Activated CD4-positive, alpha-beta memory T cell treated with anti-CD3 and anti-CD28 coated beads for 36 hours (primary cell): ENCODE measurements at places on chromosomes 2 and 18. TPM values are rescaled to one million over a fixed set of nuclear protein-coding genes. Genes with fewer than 3 reads are reported as not detected.

DNA sequence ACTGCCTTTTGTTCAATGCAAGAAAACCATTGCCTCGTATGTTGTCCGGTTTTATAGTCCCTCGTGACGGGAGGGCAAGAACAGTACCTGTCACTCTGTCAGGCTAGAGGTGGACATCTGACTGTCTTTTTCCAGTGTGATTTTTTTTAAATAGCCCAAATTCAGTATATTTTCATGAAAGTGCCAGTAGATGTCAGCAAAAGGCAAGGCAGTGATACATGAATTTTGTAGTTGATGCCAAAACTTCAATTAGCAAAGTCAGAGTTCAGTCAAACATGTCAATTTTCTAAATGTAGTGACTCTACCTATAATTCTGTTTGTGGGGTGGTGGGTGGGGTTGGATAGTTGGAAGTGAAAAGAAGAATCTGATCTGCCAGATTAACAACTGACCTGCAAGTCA is 296.0 kb upstream of the MC4R start:
- H3K36me3 ChIP-seq: no peaks in the 10 kb centered on the region
- H3K4me1 ChIP-seq: no peaks in the 10 kb centered on the region
- DNase-seq: no peak

- no peaks in the 10 kb centered on the region for H3K4me1 ChIP-seq
- peaks cover 24% of the 10 kb centered on the region for H3K27me3 ChIP-seq
- no peak overlapping the region for H3K4me3 ChIP-seq
- no peak for DNase-seq
Observed at GRCh38 chr2:174280596-174280995, 32.3 kb upstream of the OLA1 start.

PSMA8 gene
- total RNA-seq: 1.3 TPM

CYP1B1 gene
- 3.3 TPM for total RNA-seq

DYSF gene
- not detected for total RNA-seq

APOB gene
- total RNA-seq: not detected

OXER1 gene
- total RNA-seq: not detected

DNA sequence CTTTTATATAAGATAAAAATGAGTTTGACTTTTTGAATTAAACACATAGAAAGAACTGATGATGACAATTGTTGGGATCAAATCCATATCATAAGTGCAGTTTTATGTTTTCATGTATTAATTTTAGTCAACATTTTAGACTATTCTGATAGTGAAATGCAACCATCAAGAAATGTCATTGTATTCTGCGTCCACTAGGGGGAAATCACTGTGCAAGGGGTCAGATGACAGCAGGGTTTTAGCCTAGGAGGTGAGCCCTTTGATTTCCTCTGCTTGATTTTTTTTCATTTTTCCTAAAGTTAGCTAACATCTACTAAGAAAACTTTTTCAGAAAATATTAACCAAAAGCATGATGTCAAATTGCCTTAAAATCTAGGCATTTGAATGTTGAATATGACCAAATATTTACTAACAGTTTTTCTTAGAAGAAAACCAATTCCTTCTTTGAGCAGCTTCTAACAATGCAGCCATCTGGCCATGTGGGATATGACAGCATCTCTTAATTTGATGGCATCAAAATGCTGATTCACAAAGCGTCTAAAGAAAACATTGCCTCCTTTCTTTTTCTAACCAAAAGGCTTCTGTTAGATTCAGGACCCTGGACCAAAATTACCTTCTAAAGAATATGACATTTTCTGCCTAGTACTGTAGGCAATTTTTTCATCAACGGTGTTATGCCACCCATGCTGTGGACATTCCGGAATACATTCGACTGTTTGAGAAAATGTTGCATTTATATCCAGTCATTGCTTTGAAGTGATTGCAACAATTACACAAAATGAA is 141.5 kb downstream of the SPHKAP start:
- H3K4me1 ChIP-seq: no peaks in the 10 kb centered on the region
- no peak overlapping the region for H3K27ac ChIP-seq
- H3K4me3 ChIP-seq: no peak overlapping the region
- no peaks in the 10 kb centered on the region for H3K36me3 ChIP-seq
- no peaks in the 10 kb centered on the region for H3K27me3 ChIP-seq

DNA sequence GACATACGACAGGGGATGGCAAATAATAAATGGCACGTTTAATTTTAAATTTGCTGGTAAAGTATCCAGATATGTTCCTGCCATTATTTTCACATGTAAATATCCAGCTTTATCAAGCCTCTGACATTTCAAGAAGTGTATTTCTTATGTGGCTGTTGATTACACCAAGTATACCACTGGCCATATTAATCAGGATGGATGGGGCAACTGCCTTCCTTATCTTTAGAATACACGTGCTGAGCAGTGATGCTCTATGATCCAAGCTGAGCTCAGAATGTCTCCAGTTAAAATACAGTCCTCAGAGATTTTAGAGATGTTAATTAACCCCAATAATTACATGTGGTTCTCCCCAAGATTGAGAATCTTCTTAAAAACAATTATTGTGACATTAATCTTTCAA is 38.3 kb upstream of the RAPGEF4 start:
- H3K4me1 ChIP-seq: peaks cover 29% of the 10 kb centered on the region
- H3K4me3 ChIP-seq: no peak overlapping the region
- H3K27me3 ChIP-seq: no peaks in the 10 kb centered on the region
- DNase-seq: no peak
- no peak overlapping the region for H3K27ac ChIP-seq

- no peak for DNase-seq
- H3K4me3 ChIP-seq: no peak overlapping the region
- H3K27ac ChIP-seq: no peak overlapping the region
- peaks cover 16% of the 10 kb centered on the region for H3K27me3 ChIP-seq
- no peaks in the 10 kb centered on the region for H3K36me3 ChIP-seq
Observed at GRCh38 chr18:61943175-61943964, 50.6 kb upstream of the RNF152 start.

DNA sequence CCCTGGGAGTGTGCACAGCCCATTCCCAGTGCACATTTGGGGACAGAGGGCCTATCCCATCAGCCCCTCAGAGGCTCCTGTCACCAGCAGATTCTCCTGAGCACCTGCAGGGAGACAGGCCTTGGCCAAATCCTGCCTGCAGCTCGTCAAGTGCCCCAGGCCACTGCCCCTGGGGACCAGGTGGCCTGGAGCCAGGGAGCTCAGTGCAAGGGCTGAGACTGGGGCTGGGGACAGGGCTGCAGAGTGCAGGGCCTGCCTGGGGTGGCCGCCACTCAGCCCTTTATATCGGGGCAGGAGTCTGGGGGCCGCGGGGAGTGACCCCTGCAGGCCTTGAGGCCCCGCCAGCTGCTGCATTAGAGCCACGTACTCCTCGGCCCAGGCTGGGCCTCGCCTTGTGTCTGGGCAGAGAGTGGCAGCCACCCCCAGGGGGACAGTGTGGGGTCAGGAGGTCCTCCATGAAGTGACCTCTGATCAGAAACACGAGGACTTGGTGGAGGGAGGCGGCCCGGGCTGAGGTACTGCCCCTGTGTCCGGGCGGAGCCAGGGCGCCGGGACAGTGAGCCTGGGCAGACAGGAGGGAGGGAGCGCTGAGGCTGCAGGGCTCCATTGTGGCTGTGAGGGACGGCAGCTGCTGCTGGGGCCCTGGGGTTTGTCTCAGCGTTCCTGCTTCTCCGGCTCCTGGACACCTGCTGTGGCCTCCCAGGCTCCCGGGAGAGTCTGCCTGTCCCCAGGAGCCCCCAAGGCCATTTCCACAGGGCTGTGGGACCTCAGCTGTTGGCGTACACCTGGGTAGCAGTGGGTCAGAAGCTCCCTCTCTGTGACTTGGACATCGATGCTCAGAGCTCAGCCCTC is 24.2 kb downstream of the GPC1 start:
- no peaks in the 10 kb centered on the region for H3K36me3 ChIP-seq
- no peak for DNase-seq
- H3K27ac ChIP-seq: no peak overlapping the region
- H3K4me1 ChIP-seq: peaks cover 4% of the 10 kb centered on the region
- no peak overlapping the region for H3K4me3 ChIP-seq

GRCh38 chr18:68847219-68847837 is 49.4 kb downstream of the CCDC102B start:
- no peak for DNase-seq
- no peaks in the 10 kb centered on the region for H3K4me1 ChIP-seq
- H3K27ac ChIP-seq: no peak overlapping the region
- no peaks in the 10 kb centered on the region for H3K36me3 ChIP-seq

- H3K27ac ChIP-seq: no peak overlapping the region
- no peak for DNase-seq
- H3K27me3 ChIP-seq: peaks cover 3% of the 10 kb centered on the region
- no peaks in the 10 kb centered on the region for H3K36me3 ChIP-seq
- H3K4me1 ChIP-seq: no peaks in the 10 kb centered on the region
Observed at GRCh38 chr18:51724790-51725721, 527.6 kb upstream of the MEX3C start.

DNA sequence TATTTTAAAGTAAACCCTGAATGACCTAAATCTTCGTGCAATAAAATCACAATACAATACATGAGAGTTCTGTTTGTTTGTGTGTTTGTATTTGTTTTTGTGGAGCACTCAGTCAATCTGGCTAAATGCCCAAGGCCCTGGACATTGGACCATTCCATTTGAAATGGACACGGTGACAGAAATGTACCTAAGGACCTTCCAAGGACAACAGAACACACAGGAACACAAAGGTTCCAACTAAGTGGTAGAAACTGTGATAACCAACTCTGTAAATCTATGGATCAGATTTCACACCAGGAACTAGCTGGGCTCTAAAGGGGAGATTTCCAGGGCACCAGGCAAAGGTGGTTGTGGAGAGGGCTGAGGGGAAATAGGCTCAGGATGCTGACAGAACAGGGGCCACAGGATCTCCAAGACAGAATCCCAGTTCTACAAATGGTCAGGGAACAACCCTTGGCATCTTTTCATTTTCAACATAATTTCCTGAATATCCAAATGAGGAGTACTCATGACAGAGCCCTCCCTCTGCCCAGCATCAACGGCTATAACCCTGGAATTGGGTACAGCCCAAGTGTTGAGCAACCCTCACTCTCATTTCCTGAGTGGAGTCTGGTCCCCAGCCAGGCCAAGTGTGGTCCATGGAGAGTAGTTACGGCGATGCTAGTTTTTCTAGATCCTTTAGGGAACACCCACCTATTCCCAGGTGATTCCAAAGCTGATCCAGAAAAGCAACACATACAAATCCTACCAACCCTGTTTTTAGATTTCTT is 78.4 kb downstream of the NCKAP5 start:
- no peak for DNase-seq
- no peaks in the 10 kb centered on the region for H3K4me1 ChIP-seq
- no peak overlapping the region for H3K4me3 ChIP-seq
- no peak overlapping the region for H3K27ac ChIP-seq
- no peaks in the 10 kb centered on the region for H3K36me3 ChIP-seq

- no peak overlapping the region for H3K4me3 ChIP-seq
- peaks cover 2% of the 10 kb centered on the region for H3K27me3 ChIP-seq
- no peaks in the 10 kb centered on the region for H3K36me3 ChIP-seq
- H3K27ac ChIP-seq: no peak overlapping the region
- no peaks in the 10 kb centered on the region for H3K4me1 ChIP-seq
Observed at GRCh38 chr18:572831-573289, 7.3 kb upstream of the CETN1 start.

DNA sequence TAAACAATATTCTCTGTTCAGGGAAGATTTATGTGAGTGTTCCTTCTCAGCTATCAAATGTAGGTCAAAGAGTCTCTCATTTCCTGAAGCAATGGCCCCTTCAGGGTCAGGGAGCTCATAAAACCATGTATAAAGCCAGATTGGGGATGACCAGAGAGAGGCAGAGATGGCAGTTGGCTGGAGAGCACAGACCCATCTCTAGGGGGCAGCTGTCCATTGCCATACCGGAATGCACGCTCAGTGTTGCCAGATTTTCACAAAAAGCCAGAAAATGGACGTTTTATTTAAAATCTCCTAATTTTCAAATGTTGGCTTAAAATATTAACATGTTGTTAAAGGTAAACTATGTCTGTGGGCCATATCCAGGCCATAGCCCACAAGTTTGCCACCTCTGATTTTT is 1920.7 kb upstream of the CELF4 start:
- H3K36me3 ChIP-seq: no peaks in the 10 kb centered on the region
- H3K4me3 ChIP-seq: no peak overlapping the region
- H3K4me1 ChIP-seq: no peaks in the 10 kb centered on the region
- no peak overlapping the region for H3K27ac ChIP-seq
- no peak for DNase-seq

CCBE1 gene
- total RNA-seq: not detected

DNA sequence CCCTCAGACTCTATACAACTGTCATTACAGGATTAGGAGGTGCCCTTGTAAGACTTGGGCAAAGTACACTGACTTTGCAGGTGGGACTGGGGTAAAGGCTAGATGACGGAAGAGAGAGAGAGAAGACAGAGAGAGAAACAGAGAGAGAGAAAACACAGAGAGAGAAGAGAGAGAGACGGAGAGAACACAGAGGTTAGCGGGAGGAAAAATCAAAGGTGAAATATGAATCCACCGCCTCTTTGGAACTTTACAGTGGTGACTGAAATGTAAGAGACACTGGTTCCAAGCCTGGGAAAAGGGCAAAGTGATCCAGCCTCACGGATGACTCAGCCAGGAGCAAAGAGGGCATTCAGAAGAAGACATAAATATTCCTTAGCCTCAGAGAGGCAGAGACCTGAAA is 25.1 kb upstream of the CAB39 start:
- H3K4me3 ChIP-seq: no peak overlapping the region
- H3K27me3 ChIP-seq: no peaks in the 10 kb centered on the region
- no peak for DNase-seq
- H3K4me1 ChIP-seq: peaks cover 11% of the 10 kb centered on the region

MC5R gene
- total RNA-seq: not detected

- no peak overlapping the region for H3K4me3 ChIP-seq
- no peak overlapping the region for H3K27ac ChIP-seq
- H3K36me3 ChIP-seq: peaks cover 40% of the 10 kb centered on the region
- no peak for DNase-seq
- peaks cover 43% of the 10 kb centered on the region for H3K4me1 ChIP-seq
Observed at GRCh38 chr2:61357681-61358080, 113.2 kb downstream of the USP34 start.

DNA sequence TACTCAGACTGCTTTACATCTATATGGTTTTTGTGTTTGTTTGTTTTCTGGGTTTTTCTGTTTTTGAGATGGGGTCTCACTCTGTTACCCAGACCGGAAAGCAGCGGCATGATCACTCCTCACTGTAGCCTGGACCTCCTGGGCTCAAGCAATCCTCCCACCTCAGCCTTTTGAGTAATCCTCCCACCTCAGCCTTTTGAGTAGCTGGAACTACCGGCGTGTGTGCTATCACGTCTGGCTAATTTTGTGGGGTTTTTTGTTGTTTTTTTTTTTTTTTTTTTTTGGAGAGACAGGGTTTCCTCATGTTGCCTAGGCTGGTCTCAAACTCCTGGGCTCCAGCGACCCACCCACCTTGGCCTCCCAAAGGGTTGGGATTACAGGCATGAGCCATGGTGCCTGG is 9.1 kb downstream of the MAP3K2 start:
- no peak for DNase-seq
- no peak overlapping the region for H3K4me3 ChIP-seq
- H3K27me3 ChIP-seq: no peaks in the 10 kb centered on the region
- H3K4me1 ChIP-seq: peaks cover 61% of the 10 kb centered on the region

- no peak overlapping the region for H3K4me3 ChIP-seq
- H3K36me3 ChIP-seq: no peaks in the 10 kb centered on the region
- no peak overlapping the region for H3K27ac ChIP-seq
- no peaks in the 10 kb centered on the region for H3K4me1 ChIP-seq
- DNase-seq: no peak
Observed at GRCh38 chr2:68302281-68302875, 17.4 kb downstream of the CNRIP1 start.

- peaks cover 4% of the 10 kb centered on the region for H3K27me3 ChIP-seq
- DNase-seq: no peak
- no peaks in the 10 kb centered on the region for H3K36me3 ChIP-seq
- H3K27ac ChIP-seq: no peak overlapping the region
- H3K4me1 ChIP-seq: peaks cover 17% of the 10 kb centered on the region
- no peak overlapping the region for H3K4me3 ChIP-seq
Observed at GRCh38 chr2:180938451-180938850, 42.0 kb upstream of the UBE2E3 start.

SKOR2 gene
- not detected for total RNA-seq

TMEM37 gene
- total RNA-seq: not detected
